SJCRH30 (cell line): ENCODE measurements at places on chromosomes 11 and 22. TPM values are rescaled to one million over a fixed set of nuclear protein-coding genes. Genes with fewer than 3 reads are reported as not detected.

DNA sequence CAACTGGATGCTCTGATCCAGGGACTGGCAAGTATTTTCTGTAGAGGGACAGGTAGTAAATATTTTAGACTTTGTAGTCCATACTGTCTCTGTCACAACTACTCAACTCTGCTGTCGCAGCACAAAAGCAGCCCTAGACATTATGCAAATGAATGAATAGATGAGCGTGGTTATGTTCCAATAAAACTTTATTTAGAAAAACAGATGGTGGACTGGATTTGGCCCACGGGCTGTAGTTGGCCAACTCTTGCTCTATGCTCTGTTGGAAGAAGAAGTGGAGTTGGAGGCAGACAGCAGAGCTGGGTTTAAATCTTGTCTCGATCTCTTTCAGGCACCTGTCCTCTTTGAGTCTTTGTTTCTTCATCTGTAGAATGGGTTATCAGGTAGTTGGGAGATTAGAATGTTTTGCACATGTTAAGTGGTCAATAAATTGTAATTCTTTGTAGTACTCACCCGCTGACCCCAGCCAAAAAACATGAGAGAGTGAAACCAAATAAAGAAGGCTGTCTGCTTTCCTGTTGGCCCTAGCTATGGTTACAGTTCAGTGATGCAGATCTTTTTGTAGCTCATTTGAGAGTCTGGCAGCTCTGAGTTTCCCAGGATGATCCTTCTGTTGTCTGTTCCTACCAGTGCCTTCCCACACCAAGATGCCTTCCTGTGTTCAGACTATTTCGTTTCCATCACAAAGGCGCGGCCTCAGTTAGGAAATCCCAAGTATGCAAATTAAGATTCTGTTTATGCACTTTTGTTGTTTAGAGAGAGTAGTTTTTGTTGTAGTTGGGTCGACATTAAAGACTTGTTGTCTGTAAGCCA, 198.1 kb upstream of the SEZ6L start:
- DNase-seq: no peak

The OR10A2 gene
- not detected in 2 replicates for total RNA-seq

DNA sequence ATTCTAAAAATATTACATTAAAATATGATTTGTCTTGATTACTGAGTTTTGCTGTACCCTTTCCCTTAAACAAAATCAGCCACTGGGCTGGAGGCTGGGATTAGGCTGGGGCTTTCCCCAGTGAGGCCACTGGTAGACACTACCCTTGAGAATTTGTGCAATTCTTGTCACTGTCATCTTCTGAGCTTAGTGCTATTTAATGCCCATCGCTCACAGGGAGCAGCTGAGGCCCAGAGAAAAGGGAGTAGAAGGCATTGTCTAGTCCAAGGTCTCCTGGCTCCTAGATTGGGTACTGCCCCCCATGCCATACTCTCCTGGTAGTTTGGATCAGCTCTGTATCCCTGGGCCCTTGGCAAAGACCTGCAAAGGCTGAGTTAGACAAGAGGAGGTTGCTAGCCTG, 6.7 kb downstream of the CHRM1 start:
- DNase-seq: no peak

GRCh38 chr11:3189886-3190583, 24.9 kb upstream of the OSBPL5 start:
- no peak for DNase-seq

The PHETA2 gene
- 0.05 TPM in 1 of 2 replicates, not detected in the other for total RNA-seq

- no peak for DNase-seq
These were observed 80.1 kb downstream of the EMSY start for GRCh38 chr11:76524919-76525318.

The GANAB gene
- total RNA-seq: 209 and 210 TPM in 2 replicates

The APOA1 gene
- total RNA-seq: not detected in 2 replicates

The GP1BB gene
- total RNA-seq: 2.5 and 4.4 TPM in 2 replicates

The OR52I1 gene
- not detected in 2 replicates for total RNA-seq

DNA sequence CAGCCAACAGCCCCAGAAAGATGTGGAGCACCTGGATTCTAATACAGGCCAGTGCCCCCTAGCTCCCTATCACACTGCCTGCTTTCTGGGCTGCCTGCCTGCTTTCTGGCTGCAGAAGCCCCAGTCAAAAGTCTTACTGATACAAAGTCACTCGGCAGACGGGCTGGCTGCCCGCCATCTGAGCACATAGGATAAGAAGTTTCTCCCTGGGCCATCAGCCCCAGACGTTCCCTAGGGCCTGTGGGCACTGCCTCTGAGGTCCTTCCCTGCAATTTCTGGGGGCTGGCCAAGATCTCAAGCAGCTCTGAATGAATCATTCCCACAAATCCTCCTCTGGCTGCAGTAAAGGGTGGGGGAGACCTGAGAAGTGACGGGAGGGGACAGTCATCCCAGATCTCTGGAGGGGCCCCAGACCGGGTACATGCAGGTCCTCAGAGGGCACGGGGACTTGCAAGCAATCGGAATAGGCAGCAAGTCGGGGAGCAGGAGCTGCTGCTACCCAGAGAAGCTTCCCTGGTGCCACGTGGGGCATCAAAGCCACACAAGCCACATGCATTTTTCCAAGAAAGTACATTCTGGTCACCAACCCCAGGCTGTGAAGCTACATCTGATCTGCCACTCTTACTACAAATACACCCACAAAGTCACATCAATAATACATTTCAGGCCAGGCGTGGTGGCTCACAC, 4.7 kb downstream of the TPST2 start:
- peak; percentile 60 for DNase-seq

GRCh38 chr11:10414181-10414580, 40.9 kb upstream of the AMPD3 start:
- no peak for DNase-seq

- DNase-seq: no peak
These were observed 144.6 kb downstream of the CCDC81 start for GRCh38 chr11:86519064-86519911.

DNA sequence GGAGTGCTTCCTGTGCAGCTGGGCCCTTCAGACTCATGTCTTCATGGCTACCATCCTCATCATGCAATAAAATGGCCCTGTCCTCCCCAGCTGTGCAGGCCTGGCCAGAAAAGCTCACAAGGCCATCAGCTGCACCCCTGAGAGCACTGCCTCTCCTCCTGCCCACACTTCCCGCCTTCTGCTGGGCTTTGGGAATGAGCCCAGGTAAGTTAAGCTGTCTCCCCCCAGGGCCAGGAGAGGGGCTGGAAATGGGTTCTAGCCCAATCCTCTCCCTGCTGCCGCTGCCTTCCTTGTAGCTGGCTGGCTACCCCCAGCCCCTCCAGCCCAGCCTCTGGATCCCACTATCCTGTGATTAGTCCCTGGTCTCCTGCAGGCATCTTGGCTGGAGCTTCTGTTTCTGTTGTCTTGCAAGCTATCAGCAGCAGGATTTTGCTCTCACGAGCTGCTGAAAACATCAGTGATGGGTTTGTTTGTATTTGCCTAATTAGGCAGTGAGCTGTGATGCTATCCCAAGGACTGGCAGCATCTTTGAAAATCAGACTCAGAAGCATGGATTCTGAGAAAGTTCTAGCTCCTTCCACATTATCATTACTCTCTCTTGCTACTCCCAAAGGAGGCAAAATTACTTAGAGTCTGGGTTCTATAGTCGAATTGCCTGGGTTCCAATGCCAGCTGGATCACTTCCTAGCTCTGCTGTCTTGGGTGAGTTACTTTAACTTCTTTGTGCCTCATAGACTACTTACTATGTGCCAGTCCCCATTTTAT, 168.1 kb downstream of the ST3GAL4 start:
- no peak for DNase-seq

- DNase-seq: no peak
These were observed 66.0 kb upstream of the ZBED5 start for GRCh38 chr11:10923882-10924281.

The ENTHD1 gene
- not detected in 2 replicates for total RNA-seq

The NCF4 gene
- not detected in 2 replicates for total RNA-seq

The OR5P2 gene
- total RNA-seq: not detected in 2 replicates

The CCDC116 gene
- 0.38 TPM in 1 of 2 replicates, not detected in the other for total RNA-seq

The CDC42BPG gene
- 0.03 and 0.10 TPM in 2 replicates for total RNA-seq

- no peak for DNase-seq
These were observed 46.7 kb upstream of the PARVA start for GRCh38 chr11:12330485-12331231.

DNA sequence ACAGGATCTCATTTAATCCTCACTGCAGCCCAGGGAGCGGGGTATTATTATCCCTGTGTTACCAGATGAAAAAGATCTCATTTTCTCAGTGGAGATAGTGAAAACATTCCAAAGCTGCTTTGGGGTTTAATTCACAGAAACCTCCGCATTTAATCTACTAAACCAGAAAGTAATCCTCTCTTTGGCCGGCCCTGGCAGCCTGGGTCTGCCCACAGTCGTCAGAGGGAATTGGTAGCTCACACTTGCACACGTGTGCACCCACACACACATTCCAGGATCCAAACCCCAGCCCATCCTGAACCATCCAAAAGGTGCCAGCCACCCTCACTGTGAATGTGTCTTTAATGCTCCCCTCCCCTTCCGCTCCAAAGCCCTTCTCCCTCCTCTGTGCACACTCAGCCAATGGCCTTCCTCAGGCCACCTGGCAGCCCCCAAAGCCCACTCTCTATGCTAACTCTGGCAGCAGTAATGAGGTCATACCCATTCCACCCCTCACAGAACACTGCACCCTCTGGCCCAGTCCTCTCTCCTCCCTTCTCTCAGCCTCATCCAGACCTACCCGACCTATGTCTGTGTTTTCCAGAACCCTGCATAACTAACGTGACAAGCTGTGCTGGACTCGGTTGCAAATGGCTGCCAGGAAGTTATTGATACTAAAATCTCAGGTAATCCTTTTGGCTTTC, 466.2 kb downstream of the SOX6 start:
- DNase-seq: no peak

DNA sequence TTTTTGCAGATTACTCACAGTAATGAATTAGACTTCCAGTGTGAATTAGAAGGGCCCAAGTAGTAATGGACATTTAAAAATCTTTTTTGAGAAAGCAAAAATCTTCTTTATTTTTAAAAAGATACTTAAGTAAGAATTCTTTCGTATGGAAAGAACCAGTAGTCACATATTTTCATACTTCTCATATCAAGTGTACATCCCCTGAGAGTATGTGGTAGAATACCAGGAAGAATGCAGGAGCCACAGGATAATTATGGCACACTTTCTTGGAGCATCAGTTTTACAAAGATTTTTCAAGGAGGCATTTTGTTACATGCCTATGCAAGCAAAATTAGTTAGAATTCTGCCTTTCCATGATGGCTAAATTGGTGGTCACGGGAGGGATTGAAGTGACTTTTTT, 28.1 kb downstream of the POLD3 start:
- DNase-seq: no peak

GRCh38 chr11:73277467-73277866, 5.3 kb downstream of the P2RY6 start:
- no peak for DNase-seq

GRCh38 chr22:36409911-36410756, 22.4 kb upstream of the MYH9 start:
- no peak for DNase-seq

DNA sequence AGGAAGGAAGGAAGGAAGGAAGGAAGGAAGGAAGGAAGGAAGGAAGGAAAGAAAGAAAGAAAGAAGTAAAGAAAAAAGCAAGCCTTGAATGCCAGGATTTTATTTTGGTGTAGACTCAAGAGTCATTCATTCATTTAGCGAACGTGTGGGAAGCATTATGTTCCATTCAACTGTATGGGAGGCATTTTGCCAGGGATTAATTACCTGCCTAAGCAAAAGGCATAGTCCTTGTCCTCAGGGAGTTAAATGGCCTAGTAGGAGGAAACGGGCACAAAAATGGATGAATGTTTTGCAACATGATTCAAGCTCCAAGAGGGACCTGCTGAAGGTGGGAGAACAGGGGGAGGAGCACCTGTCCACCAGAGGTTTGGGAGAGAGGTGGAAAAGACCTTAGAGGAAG, 16.2 kb upstream of the ZNRF3 start:
- DNase-seq: no peak

GRCh38 chr11:112797648-112798293, 163.4 kb upstream of the NCAM1 start:
- DNase-seq: peak; percentile 72

- no peak for DNase-seq
These were observed 6.5 kb upstream of the MFNG start for GRCh38 chr22:37492428-37493344.

DNA sequence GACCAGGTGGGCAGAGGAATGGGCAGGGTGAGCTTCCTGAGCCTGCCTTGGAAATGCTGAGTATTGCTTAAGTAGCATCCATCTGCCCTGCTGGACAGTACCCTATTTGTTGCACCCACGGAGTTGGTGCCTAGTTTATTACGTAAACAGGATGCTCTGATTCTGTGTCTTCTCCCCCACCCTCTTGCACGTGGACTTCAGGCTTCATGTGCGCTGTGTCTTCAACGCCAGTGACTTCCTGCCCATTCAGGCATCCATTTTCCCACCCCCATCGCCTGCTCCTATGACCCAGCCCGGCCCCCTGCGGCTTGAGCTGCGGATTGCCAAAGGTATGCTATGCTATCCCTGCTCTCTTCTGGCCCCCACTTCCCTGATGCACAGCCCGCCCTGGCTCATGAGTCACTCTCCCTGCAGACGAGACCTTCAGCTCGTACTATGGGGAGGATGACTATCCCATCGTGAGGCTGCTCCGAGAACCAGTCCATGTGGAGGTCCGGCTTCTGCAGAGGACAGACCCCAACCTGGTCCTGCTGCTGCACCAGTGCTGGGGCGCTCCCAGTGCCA, 5.7 kb downstream of the ZP1 start:
- no peak for DNase-seq

- no peak for DNase-seq
These were observed 11.2 kb downstream of the GRIK4 start for GRCh38 chr11:120522736-120523135.

DNA sequence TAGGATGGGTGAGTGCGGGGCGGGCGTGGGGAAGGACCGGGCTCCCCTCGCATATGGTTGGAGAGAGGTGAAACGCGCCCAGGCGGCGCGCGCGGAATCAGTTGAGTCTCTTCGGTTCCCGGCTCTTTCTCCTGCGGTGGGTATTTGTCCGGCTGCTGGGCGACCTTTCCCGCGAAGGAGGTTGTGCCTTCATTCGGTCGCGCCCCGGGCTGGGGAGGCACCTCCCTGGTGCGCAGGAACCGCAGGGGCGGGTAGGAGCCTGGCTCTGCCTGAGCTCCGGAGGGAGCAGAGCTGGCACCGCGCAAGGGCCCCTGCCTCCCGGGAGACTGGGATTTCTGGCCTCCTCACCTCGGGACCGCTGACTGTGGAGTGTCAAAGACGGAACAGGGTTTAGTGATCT, 27.5 kb downstream of the SAA4 start:
- no peak for DNase-seq

DNA sequence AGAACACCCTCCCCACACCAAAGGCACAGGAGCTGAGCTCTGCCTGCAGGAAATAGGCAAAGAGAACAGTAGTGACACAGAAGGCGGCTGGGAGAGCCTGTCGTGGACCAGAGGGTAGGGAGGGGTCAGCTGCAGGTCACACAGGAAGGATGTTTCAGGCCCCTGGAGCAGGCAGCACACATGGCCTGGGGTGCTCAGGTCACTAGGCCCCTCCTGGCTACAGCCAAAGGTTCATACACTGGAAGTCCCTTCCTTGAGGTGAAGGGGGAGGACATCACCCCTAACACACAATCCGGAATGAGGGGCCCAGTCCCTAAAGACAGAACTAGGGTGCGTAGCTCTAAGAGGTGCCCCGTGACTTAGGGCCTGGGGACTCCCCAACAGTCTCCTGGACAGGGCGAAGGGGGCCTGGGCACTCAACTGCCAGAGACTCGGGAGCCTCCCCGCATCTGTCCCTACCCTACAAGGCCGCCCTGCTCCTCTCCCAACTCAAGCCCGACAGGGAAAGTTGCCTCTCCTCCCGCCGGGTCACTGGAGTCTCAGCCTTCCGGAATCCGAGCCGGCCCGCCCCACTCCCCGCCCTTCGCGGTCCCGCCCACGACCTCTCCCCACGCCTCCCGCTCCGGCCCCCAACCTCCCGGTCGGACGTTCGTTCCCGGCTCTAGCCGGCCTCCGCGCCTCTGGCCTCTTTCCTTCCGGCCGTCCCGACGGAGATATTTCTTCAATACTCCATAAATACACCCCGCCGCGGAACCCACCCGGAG, at the start of gene CYB5R2:
TSS of gene CYB5R2 (minus strand) at position 541 of the 764 bp plus-strand sequence. CDS start 675 bp downstream, outside the sequence.
- no peak for DNase-seq
